ENCODE measurements at places on chromosomes 6 and 20.

DNA sequence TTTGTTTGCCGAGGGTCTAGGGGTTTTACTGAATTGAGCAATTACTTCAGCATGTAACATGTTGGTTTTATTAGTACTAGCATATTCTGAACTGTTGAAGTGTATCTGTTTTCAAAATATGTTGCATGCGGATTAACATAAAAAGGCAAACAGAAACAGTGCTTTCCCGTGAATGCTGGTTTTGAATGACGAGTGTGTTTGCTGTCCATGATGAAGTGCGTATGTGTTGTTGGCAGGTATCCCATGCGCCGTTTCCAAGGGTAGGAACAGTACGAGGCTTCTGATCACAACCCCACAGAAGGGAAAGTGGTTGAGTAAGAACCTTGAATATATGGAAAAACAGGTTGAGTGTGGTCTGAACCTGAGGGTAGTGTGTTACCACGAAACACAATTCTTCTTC, 232.9 kb downstream of the SAMD5 start:
- no peak for DNase-seq

GRCh38 chr20:8971669-8972316, 97.1 kb upstream of the PLCB4 start:
- no peak for DNase-seq

- no peak for DNase-seq
Observed at GRCh38 chr20:23446505-23446904, 6.2 kb downstream of the CST11 start.

GRCh38 chr6:38407192-38407591, 232.5 kb downstream of the BTBD9 start:
- no peak for DNase-seq

DNA sequence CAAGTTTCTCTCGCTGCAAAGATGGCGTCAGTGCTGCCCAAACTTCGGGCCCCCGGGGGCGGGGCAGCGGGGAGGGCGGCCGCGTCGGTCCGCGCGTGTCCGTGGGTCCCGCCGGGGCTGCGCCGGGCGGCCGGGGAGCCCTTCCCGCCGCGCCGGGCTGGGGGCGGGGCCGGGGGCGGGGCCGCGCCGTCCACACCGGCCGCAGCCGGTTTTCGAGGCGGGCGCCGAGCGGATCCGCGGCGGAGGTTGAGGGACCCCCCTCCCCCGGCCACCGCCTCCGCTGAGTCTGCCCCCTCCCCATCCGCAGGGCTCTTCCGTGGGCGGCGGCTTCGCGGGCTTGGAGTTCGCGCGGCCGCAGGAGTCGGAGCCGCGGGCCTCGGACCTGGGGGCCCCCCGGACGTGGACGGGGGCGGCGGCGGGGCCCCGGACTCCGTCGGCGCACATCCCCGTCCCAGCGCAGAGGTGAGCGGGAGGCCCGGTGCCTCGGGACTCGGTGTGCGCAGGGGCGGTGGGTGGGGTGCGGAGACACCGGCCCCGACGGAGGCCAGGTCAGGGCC, 572 bp downstream of the SLC2A4RG start:
- no peak for DNase-seq

DNA sequence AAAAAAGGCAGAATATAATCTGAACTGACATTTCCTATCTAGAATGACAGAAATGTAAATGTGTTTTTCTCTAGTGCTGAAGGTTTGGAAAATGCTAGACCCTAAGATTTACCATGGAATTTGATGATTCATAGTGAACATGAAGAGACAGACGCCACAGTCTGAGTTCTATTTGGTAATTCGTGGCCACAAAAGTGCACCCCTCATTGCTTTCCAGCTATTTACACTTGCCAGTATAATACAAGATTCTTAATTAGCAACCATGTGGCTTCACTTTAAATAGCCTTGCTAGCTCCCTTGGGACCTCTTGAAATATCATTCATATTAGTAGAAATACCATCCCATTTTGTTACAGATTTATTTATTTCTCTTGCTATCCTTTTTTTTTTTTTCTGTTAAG, 636.8 kb downstream of the PRKN start:
- no peak for DNase-seq

DNA sequence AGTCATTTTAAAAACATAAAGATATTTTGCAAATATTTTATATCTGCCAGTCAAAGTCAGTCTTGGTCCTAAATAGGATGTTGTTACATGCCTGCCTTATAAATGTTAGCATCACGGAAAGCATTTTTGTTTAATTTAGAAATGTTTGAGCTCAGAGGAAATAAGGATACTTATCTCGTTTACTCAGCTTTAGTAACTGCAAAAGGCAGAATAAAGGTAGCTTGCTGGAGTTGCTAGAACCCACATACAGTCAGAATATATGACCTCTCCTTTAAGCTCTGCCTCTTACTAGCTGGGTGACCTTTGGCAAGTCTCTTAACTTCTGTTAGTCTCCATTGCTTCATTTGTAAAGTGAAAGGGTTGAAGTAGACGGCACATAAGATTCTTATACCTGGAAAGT, 867.3 kb downstream of the KIF16B start:
- no peak for DNase-seq

DNA sequence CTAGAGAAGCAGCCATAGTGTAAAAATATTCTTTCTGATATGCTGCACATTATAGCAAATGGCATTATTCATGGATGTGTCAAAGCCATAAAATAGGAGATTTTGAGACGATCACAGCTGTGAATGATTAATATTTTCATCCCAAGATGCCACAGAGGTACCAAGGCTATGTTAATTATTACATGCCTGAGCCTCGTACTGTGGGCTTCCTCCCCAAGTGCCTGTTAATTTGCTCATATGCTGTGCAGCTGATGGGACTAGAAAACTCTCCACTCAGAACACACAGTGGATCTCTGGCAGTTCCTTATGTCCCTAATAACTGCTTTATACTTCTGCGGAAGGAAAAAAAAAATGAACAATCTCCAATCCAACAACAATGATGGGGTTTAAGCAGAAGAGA, 184.9 kb upstream of the TSHZ2 start:
- no peak for DNase-seq

DNA sequence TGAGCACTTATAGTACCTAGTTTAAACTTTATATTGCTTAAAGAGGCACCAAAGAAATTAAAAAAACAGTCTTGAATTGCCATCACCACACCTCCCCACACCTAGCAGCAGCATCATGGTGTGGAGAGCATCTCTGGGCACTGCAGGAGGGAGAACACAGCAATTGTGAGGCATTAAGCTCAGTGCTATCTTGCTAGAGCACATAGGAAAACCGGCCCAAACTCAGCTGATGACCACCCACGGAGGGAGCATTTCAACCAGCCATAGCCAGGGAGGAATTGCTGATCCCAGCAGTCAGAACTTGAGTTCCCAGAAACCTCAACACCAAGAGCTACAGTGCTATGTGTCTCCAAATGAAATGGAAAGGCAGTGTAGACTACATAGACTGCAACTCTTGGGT, 19.5 kb upstream of the DEFB113 start:
- DNase-seq = no peak

Data from GF-D8 (cell line).